ENCODE measurements at places on chromosomes 5 and 9.

- no peak for DNase-seq
These were observed 1.5 kb downstream of the LSM11 start for GRCh38 chr5:157745041-157745456.

GRCh38 chr5:87774804-87775203, 362.1 kb upstream of the CCNH start:
- DNase-seq = no peak

DNA sequence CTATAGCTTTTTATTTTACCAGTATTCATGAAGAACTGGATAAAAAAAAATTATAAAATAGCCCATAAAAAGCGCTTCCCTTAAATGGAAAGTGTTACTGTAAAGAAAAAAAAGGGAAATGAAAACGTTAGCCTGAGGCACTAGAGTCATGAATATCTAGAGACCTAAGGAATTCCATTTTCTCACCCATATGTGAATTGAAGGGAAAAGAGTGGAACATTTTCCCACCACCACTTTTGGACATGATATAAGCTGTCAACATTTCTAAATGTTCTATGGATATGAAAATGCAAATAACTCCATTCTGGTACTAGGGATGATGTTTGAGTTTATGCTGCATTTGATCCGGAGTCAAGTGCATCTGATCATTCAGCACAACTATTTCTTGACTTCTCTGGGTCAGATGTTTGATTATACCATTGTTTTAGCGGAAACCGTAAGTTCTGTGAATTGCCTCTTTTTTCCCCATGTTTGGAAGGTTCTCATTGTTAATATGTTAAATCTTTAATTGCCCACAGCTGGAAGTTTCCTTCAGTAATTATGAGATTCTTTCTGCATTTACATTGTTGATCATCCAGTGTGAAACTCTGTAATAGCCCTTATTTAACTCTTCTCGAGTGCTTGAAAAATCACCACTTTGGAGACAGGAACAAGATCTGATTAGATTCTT, 467.4 kb upstream of the SEMA6A start:
- no peak for DNase-seq

- DNase-seq = no peak
These were observed 18.3 kb downstream of the RANBP17 start for GRCh38 chr5:170880084-170880483.

DNA sequence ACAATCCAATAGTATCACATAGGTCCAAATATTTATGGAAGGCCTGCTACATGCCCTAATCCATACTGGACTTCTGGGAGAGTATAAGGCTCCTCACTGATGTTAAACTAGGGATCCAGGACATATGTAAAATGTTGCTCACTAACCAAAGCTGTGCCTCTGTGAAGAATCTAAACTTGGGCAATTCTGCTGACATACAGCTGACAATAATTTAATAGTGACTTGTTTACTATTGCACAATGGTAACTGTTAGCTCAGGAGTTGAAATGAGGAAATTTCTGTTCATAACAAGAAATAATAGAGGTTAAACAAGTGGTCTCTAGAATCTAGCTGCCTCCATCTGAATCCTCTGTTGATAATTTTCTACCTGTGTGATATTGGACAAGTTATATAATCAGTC, 14.9 kb upstream of the CTXN3 start:
- DNase-seq = no peak

DNA sequence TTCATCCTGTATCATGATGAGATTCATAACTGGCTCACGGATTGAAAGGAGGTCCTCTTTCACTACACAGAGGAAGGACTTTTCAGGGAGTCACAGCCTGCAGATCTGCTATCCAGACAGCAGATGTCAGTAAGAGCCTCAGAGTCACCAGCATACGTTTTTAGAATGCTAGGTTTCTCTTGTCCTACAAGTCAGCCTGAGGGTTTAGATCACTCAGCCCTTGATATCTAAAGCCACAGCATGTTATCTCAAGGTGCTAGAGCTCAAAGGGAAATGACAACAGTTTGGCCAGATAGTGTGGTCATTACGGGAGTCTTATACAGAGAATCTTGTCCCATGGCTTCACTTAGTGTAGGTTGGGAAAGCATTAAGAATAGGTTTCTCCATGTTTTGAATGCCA, 30.9 kb upstream of the SLC46A2 start:
- no peak for DNase-seq

DNA sequence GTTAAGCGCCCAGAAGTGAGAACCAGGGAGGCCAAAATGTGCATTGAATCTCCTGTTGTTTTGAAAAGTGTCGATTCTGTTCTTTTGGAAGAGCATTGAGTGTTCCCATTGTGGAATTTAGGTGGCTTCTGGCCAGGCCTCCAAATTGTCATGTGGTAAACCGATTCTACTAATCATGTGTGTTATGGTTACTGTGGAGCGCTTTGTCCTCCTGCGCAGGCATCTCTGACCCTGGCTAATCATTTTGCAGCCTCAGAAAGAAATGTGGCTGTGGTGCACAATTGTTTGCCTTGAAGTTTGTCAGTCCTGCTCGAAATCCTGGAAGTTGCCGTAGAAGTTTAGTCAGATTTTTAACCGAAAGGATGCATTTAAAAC, 121.3 kb downstream of the RASGRF2 start:
- no peak for DNase-seq

GRCh38 chr5:345404-346195, 24.1 kb downstream of the AHRR start:
- no peak for DNase-seq

GRCh38 chr5:150600616-150601490, 39.6 kb upstream of the SYNPO start:
- DNase-seq = no peak

DNA sequence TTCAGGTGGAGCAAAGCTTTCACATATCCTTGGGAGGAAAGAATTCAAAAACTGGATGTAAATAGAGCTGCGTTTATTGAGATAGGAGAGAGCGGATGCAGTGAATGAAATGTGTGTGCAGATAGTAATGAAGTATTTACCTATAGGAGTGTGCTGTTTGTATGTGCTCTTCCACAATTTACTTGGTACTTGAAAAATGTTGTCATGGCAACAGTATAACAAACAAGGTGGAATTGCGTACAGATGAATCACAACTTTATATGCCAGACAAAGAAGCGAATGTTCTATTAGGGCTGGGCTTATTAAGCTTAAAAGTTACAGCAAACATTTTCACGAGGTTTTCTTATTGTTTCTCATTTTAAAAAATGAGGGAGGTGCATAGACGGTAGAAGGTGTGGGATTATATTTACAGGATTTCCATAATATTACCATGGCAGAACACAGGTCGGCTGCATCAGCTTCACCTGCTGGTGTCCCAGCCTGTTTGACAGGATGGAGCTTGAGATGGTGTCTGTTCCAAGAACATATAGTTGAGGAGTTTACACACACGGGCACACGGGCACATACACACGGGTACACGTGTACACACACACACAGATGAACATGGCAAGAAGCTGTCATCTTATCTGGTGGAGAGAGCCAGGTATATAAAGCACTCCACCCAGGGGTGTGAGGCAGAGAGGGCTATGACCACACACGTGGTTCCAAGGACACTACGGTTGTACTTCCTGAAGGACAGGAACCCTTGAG, 155.7 kb downstream of the RMI1 start:
- no peak for DNase-seq

- no peak for DNase-seq
These were observed 3.6 kb upstream of the AGPAT2 start for GRCh38 chr9:136690806-136691261.

DNA sequence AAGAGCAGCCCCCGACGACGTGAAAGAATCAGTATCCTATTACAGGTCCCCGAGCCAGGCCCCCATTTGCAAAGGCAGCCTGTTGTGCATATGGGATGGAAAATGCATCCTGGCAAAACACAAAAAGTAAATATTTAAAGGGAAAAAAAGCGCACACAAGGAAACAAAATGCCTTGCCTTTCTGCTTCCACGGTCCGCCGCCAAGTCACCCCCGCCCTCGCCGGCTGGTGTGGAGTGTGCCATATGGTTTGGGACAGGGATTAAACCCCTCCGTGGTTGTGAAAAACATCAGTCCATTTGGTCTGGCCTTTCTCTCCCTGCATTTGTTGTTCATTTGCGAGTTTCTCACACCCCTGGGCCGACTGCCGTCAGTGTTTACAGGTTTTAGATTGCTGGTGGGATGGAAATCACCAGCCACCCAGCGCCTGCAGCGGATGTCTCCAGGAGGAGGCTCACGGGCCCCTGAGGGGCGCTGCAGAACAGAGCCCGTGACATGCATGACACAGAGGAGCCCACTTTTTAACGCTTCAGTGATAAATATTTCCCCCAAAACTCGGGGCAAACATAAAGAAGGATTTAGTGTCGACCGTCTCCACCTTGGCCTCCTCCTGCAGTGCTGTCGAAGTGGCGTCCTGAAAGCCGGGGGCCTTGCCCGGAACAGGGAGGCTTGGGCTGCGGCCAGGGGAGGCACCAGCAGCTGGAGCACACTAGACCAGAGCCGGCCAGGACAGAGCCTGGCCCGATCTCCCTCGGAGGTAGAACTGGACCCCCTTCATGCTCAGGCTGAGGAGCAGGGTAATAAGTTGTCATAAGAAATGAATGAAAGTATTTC, 161.5 kb downstream of the HSD17B3 start:
- DNase-seq = no peak

- no peak for DNase-seq
These were observed 2.7 kb downstream of the PRDM12 start for GRCh38 chr9:130667120-130667435.

Data from CD4-positive, alpha-beta T cell treated with Interleukin-21 for 1 hour (primary cell).